Kidney epithelial cell (primary cell): ENCODE measurements at places on chromosomes 2 and 18. TPM values are rescaled to one million over a fixed set of nuclear protein-coding genes. Genes with fewer than 3 reads are reported as not detected.

DNA sequence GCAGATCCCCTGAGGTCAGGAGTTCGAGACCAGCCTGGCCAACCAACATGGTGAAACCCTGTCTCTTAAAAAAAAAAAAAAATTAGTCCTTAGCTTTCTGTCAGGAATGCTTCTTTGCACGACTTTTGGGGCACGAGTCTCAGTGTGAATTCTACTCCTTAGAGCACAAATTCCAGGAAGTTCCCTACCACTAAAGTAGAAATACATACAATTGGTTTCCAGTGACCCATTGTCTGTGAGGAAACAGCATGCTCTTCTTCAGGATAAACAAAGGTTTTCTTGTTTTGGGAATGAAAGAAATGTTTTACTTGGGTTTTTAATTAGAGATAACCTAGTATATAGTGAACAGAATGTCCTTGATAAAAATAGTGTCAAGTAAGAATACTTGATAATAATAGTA is 23.7 kb downstream of the PSMA8 start:
- no peak for DNase-seq

DSG3 gene
- total RNA-seq: 0.14 and 0.67 TPM in 2 replicates

SLC8A1 gene
- 2.8 and 3.2 TPM in 2 replicates for total RNA-seq

DNA sequence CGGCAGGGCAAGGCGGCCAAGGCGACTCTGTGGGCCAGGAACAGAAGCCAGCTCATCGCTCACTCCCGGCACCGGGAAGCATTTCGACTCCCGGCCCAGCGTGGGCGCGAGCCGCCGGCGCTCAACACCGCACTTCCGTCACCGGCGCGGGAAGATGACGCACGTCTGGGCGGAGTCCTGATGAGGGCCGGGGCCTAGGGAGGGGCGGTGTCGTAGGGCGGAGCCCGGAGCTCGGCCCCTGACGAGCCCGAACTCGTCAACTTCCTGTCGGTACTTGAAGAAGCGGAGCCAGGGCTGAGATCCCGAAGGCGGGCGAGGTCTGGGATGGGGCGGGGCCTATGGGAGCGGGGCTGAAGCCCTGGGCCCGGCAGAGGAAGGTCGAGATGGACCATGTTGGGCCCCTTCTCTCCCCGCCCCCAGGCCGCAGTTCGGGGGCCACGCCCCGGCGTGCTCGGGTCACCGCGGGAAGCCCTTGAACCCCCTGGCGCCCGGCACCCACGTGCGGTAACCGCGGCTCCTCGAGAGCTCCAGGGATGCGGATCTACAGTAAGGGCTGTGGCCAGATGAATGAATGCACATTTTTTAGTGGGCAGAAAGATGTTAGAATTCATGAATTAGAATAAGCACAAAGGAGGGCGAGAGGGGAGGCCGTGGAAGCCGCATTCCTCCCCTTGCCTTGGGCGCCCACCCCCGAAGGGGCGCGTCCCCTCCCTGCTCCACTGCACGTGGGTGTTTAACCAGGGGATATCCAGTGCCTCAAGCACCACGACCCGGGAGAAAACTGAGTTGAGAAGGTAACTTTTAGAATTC is at the start of gene RNASEH1:
RNASEH1 (minus strand) TSS at position 129 of the 810 bp plus-strand sequence; CDS start at position 56, 73 bp downstream.
- peak; percentile 85 for DNase-seq

CXCR1 gene
- not detected in 2 replicates for total RNA-seq

ABCB11 gene
- not detected in 2 replicates for total RNA-seq

GRCh38 chr2:71779774-71780105 is 326.4 kb downstream of the DYSF start:
- DNase-seq: no peak

NPHP1 gene
- total RNA-seq: 2.5 and 4.4 TPM in 2 replicates

MOGAT1 gene
- not detected in 2 replicates for total RNA-seq

DNA sequence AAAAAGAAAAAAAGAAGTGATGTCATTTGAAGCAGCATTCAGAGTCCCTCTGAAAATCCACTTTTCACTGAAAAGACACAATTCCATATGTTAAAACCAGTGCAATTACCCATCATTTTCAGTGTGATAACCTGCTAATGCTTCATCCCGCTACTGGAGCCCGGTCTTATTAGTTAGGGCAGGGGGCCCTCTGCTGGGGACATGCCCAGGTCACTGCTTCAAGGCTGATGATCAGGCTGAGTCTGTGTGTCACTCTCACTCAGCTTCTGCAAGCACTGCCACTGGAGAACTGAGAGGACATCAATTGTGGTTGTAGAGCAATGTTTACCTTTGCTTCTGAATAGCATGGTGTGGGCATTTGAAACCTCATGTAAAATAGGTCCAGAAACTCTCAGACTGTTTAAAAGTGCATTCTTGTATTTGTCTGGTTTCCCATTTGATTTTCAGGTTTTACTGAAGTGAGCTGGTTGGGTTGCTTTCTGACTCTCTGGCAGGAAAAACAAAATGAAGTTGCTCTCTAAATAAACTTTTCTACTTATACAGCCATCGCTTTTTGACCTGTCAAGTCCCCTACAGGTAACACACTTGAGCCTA is 49.2 kb upstream of the NXPH2 start:
- no peak for DNase-seq

TRABD2A gene
- total RNA-seq: 0.34 and 0.50 TPM in 2 replicates

GRCh38 chr2:75523313-75524275 is 37.1 kb downstream of the EVA1A start:
- DNase-seq: peak; percentile 77

GRCh38 chr2:65350651-65351056 is 81.7 kb downstream of the SPRED2 start:
- DNase-seq: no peak

DNA sequence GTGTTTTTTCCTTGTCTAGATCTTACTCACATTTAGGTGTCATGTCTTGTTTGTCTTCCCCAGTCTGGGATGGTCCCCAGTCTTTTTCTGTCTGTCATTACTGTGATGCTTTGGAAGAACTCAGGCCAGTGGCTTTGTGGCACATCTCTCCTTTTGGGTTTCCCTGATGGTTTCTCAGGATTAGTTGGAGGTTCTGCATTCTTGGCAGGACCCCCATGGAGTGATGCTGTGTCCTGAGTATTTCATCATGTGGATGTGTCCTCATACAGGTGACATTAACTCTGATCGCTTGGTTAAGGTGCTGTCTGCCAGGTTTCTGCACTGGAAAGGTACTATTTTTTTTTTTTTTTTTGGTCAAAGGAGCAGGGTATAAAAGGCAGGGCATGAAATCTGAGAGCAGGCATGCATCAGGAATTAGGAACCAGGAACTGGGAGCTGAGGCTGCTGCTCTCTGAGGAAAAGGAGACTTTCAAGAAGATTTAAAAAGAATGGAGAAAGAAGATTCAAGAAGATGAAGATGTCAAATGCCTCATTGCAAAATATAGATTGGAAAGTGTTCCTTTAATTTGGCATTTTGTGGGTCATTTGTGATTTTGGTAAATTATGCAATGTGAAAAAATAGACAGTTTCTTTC is 85.3 kb downstream of the NUP35 start:
- no peak for DNase-seq

GRCh38 chr2:237171881-237172280 is 86.2 kb downstream of the COPS8 start:
- DNase-seq: no peak

COL4A4 gene
- total RNA-seq: 3.4 and 4.0 TPM in 2 replicates

PPP1CB gene
- 181 and 203 TPM in 2 replicates for total RNA-seq

DNA sequence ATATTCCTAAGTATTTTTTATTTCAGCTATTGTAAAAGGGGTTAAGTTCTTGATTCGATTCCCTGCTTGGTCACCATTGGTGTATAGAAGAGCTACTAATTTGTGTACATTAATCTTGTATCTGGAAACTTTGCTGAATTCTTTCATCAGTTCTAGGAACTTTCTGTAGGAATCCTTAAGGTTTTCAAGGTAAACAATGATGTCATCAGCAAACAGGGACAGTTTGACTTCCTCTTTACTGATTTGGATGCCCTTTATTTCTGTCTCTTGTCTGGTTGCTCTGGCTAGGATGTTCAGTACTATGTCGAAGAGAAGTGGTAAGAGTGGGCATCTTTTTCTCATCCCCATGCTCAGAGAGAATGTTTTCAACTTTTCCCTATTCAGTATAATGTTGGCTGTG is 252.7 kb downstream of the NR4A2 start:
- no peak for DNase-seq

UPP2 gene
- not detected in 2 replicates for total RNA-seq

DNA sequence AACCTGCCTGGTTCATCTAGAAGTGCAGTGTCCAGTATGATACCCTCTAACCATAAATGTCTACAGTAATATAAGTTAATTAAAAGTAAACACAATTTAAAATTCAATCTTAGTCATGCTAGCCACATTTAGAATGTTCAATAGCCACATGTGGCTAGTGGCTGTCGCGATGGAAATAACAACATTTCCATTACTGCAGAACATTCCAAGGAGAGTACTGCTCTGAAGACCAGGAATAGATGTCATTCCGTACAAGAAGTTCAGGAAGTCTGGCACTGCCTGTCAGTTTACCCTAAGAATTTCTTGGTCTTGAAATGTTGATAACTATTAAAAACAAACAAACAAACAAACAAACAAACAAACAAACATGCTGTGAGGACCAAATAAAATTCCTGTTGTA is 17.2 kb downstream of the LANCL1 start:
- DNase-seq: no peak

MOB4 gene
- 37.1 and 55.4 TPM in 2 replicates for total RNA-seq

- DNase-seq: no peak
These were observed 1530.9 kb upstream of the LRRTM1 start for GRCh38 chr2:81835321-81836000.

IL18R1 gene
- total RNA-seq: 5.1 and 9.2 TPM in 2 replicates

DNA sequence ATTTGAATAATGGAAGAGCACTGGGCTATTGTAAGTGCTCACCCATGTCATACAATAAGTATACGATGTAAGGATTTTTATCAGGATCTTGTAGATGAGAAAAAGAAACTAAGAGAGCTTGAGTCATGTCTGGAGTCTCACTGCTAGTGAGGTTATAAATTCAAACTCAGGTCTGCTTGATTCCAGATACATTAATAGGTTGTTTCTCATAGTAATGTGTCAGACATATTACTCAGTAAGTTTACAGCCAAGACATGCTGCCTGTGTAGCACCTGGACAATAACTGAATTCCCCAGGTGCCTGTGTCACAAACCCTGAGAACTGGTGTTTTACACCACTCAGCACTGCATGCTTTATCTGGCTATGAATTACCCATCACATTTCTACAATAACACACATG is 216.9 kb upstream of the LRP1B start:
- DNase-seq: no peak

DNA sequence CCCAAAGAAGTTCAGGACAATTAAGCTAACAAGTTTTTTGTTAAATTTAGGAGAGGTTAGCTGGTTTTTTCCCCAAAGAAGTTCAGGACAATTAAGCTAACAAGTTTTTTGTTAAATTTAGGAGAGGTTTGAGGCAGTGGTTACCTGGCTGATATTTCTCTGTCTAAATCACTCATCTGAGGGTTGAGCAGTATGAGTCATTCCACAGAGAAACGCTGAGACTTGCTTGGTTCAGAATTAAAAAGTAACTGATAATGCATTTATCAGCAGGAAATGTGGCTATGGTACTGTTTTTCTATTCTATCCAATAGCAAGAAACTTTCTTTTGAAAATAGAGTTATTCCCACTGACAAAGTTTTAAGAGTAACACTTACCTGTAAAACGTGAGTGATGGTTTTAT is 22.8 kb upstream of the KIDINS220 start:
- no peak for DNase-seq

LYG1 gene
- 0.25 and 1.0 TPM in 2 replicates for total RNA-seq

GRCh38 chr18:74060579-74060978 is 87.1 kb downstream of the FBXO15 start:
- DNase-seq: no peak

GRCh38 chr2:188382107-188382506 is 90.4 kb downstream of the GULP1 start:
- no peak for DNase-seq

EGR4 gene
- not detected in 2 replicates for total RNA-seq

GRCh38 chr18:8006979-8007378 is 439.9 kb downstream of the PTPRM start:
- no peak for DNase-seq

GRCh38 chr2:37379881-37380296 is 35.5 kb downstream of the QPCT start:
- DNase-seq: no peak

FAM110C gene
- 10.4 and 11.7 TPM in 2 replicates for total RNA-seq

DNA sequence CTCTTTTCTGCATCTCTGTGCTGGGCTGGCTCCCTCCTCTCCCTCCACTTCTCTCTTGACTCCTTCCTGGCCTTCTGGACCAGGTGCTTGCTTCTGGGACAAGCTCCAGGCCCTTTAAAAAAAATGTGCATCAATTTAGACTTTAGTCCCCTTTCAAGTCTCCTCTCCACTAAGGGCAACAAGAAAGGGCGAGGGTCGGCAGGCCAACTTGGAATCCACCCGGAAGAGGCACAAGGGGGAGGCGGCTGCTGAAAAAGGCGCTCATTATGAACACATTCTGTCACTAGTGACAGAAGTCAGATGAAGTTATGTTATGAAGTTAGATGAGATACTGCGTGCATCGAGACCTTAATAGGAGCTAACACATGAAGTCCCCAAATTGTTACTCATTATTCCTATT is 13.6 kb upstream of the RHOB start:
- no peak for DNase-seq

CCDC74B gene
- total RNA-seq: 8.6 and 9.5 TPM in 2 replicates

DNA sequence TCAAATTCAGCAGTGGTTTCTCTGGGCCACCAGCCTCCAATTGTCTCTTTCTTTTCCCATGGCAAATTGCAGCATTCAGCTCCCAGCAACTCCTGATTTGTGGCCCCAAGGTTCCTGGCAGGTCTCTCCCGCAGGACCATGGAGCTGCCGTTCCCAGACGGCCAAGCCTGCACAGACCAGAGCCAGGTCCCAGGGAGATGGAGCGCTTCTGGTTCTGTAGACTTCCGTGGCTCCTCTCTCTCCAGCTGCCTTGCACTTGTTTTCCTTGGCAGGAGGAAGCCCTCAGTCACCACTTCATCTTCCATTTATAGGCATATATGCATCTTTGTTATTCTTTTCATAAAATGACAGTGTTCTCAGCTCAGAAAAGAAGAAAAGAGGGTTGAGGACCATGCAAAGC is 21.7 kb downstream of the TNP1 start:
- no peak for DNase-seq

CAPN14 gene
- 0.58 and 1.4 TPM in 2 replicates for total RNA-seq

DNA sequence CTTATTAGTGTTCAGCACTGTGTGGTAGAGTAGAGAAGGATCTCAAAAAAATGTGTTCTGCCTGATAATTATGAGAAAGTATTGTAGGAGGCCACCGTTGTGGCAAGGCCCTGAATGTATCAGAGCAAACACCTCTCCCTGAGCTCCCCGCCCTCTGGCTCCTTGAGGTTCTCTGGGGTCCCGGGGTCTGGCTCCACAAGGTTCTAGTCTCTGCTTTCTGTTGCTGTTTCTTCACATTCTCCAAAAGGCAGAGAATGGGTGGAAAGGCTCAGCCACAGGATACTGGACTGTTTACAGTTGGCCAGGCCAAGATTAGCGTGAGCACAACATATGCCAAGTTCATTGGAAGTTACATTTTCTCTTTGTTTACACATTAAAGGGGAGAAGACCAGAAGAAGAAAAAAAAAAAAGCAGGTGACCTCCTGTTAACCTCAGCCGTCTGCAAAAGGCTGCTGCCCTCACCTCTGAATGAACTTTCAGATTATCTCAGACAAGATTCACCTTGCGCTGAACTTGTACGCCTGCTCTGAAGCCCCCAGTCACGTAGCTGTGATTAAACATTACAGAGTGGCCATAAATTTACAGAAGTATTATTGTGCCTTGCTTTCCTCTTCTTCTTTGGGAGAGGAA is 56.6 kb upstream of the CYP26B1 start:
- no peak for DNase-seq

HS1BP3 gene
- 41.7 and 42.4 TPM in 2 replicates for total RNA-seq
